ENCODE measurements at places on chromosomes 11 and 22.

GRCh38 chr22:25688627-25689026 is 53.4 kb upstream of the MYO18B start:
- no peak for DNase-seq

DNA sequence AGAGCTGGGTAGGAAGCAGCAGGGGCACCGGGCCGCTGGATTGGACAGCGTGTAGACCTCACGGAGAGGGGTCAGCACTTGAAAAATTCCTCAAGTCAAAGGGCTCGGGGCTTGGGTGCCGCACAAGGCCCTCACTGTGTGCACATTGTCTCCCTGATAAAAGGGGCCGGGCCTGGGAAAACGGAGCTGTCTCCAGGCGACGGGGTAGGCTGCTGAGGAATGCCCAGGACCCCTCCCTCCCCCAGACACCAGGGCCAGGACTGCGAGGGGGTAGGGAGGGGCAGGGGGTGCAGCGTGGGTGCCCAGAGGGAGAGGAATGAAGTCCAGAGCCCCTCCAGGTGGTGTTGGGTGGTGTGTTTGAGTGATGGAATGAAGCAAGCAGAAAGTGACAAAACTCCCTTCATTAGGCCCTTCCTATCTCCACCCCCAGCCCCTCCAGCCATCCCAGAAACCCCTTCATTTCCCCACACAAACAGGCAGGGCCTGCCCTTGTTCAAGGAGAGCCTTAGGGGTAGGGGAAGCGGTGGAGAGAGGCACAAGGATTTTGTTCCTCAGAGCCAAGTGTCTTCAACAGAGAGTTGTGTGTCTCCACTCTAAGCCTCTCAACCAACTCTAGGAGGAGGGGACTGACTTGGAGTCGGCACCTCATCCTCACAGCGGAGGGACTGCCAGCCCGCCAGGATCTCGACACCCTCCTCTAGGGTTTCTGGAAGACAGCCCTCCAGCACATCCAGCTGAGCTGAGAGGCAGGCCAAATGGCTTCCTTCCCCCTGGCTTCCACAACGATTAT is 63.9 kb downstream of the SYN3 start:
- DNase-seq = no peak

DNA sequence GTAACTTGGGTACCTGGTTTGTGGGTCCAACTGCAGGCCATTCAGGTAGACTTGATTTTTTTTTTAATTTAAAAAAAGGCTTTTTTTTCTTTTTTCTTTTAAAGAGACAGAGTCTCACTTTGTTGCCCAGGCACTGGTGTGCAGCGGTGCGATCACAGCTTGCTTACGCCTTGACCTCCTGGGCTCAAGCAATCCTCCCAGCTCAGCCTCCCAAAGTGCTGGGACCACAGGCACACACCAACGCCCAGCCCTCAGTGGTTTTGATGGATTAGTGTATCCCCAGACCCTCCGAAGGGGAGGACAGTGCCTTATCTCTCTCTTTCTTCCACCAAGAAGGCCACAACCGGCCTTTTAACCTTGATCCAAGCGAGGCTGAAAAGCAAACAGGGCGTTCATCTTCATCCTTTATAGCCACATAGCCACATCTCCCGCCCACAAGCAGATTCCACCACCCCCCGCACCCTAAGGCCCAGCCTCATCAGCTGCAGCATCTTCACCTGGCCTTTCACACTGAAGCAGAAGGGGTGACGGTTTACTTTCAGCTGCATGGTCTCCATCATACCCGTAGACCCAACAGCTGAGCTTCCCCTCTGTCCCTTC is 17.6 kb upstream of the COMT start:
- DNase-seq = no peak

- no peak for DNase-seq
These were observed 1.2 kb upstream of the SMIM35 start for GRCh38 chr11:118087931-118088330.

GRCh38 chr11:19913893-19914249 is 201.2 kb downstream of the NAV2 start:
- DNase-seq = no peak

DNA sequence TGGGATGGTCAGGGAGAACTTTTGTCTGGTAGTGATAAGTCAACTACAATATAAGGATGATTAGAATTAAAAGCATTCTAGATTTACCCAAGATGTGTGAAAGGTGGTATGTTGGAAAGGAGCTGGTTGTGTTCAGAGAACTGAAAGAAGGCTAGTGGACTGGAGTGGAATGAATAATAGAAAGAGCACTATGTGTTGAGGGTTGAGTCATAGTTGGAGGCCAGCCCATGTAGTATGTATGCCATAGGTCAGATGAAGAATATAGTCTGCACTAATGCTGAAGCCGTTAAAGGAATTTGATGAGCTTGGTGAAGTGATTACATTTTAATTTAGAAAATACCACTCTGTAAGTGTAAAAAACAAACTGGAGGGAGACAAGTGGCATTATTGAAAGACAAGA is 514.1 kb downstream of the CNTN5 start:
- DNase-seq = no peak

GRCh38 chr22:31235081-31235480 is 23.0 kb downstream of the LIMK2 start:
- DNase-seq = no peak

GRCh38 chr11:96075532-96075959 is 151.6 kb upstream of the MTMR2 start:
- DNase-seq = no peak

DNA sequence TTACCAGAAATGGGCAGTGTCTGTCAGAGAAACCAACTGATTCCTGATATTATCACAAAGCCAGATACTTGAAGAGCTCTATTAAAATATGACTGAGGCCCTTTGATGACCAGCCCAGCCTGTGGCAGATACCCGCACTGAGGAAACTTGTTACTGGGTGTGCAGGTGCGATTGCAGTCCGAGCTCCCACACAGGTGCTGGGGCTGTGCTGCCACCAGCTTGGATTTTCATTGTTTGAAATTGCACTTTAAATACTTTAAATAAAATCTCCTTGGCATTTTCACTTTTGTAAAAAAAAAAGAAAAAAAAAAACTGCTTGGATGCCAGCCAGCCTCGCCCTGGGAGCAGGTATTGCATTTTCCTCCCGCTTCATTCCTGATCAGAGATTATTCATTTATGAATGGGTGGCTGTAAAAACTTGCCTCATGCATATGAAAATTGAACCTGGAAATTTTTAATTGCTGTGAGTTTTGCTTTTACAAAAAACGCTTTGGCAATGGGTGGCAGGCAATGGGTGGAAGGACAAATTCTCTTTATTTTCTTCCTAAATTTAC is 21.2 kb downstream of the EHF start:
- no peak for DNase-seq

GRCh38 chr22:46845296-46846149 is 83.1 kb downstream of the TBC1D22A start:
- DNase-seq = no peak

GRCh38 chr11:45265969-45266675 is 20.0 kb downstream of the SYT13 start:
- no peak for DNase-seq

- DNase-seq = peak; percentile 59
These were observed 870 bp upstream of the CTTN start for GRCh38 chr11:70397336-70397982.

Measured in activated T-cell treated with anti-CD3 and anti-CD28 coated beads, Interleukin-2, amount 50 U/mL, for 24 hours (primary cell).